ENCODE measurements at places on chromosomes 16 and 17.

GRCh38 chr17:15171167-15172047, 93.7 kb downstream of the PMP22 start:
- DNase-seq = peak; percentile 65

DNA sequence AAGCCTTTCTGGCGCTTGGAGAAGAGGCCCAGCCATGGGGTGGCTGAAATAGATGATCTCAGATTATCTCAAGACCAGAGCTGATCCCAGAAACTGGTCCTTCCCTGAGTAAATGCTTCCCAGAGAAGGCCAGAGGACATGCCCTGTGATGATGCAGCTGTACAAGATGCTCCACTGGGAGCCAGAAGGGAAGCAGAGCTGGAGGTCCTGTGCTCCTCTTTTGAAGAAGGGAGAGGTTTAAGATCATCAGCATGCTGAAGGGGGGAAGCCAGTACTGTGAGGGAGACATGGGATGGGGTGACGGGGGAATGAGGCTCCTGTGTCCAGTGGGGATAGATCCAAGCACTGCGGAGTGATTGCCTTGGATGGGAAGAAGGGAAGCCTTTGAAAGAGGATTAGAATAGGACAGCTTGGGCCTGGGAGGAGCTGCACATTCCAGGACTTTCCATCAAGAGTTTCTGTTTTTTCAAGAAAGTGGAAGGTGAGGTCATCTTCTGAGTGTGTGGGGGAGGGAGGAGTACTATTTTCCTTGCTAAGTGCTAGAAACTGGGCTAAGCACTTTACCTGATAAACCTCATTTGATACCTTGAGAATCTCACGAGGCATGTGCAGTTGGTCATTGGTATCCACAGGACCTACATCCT, 16.4 kb upstream of the ALOX15B start:
- peak; percentile 50 for DNase-seq

DNA sequence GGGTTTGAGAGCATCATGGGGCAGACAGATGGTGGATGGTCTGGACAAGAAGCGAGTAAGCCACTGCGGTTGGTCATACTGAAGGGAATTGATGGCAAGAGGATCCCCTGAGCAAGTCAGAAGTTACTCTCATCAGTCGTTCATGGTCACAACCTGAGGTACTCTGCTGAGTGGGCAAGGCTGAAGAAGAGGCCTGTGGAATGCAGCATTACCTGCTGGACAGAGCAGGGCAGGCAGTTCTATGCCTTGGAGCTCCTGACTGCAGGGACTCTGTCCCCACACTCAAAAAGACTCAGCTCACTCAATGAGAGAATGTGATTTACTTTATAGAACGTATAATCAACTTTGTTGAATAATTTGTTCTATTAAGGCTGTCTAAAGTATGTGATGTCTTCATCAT, 28.3 kb downstream of the ALDH3A2 start:
- no peak for DNase-seq

- DNase-seq = no peak
Measured at GRCh38 chr16:70437017-70437581, 1.8 kb downstream of the ST3GAL2 start.

- DNase-seq = no peak
Measured at GRCh38 chr17:11803231-11803969, 193.9 kb downstream of the ZNF18 start.

DNA sequence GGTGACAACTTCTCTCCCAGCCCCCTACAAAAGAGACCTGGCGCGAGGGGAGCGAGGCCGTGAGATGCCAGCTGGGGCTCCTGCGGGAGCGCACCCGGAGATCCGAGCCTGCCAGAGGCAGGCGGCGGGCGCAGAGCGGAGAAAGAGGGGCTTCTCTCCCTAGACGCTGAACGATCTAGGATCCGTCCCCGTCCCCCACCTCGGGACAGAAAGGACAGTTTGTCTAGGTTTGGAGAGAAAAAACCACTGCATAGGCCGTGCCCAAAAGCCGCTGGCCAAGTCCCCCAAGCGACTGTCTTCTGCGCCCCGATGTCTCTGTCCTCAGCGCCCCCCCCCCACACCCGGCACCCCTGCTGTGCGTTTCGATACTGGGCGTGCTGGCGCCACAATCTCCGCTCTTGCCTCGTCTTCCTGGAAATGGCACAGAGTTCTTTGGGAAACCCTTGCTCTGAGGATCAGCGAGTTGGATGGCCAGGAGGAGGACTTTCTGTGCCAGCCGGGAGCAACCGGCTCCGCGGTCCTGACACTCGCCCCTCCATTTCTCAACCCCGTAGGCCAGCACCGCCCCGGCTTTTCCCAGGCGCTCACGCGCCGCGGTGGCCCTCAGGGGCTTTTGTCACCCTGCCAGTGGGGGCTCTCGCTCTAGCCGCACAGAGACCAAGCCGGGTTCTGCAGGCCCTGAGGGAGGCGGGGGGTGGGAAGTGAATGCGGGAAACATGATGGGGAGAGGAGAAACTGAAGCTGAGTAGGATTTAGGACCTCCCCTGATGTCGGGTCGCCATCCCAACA, 1.0 kb downstream of the SSTR2 start:
- no peak for DNase-seq

GRCh38 chr17:58232707-58233156, 5.7 kb upstream of the LPO start:
- peak; percentile 98 for DNase-seq

GRCh38 chr16:66287416-66287815, 79.1 kb upstream of the CDH5 start:
- no peak for DNase-seq

DNA sequence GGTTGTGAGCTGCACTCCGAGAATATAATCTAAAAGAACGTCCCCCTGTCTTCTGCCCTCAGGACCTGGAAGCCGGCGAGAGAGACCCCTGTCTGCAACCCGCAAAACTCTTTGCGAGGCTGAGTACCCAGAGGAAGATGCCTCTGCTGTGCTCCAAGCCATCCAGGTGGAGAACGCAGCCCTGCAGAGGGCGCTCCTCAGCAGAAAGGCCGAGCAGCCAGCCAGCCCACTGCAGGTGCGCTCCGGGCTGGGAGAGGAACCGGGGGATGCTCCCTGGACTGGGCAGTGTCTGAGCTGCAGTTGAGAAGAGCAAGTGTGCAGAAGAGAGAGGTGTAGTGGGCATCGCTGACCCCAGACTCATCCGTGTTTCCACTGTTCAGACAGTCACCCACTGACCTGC, 148.3 kb downstream of the KATNIP start:
- DNase-seq = no peak
